ENCODE measurements at places on chromosomes 5 and 9. TPM values are rescaled to one million over a fixed set of nuclear protein-coding genes. Genes with fewer than 3 reads are reported as not detected.

DNA sequence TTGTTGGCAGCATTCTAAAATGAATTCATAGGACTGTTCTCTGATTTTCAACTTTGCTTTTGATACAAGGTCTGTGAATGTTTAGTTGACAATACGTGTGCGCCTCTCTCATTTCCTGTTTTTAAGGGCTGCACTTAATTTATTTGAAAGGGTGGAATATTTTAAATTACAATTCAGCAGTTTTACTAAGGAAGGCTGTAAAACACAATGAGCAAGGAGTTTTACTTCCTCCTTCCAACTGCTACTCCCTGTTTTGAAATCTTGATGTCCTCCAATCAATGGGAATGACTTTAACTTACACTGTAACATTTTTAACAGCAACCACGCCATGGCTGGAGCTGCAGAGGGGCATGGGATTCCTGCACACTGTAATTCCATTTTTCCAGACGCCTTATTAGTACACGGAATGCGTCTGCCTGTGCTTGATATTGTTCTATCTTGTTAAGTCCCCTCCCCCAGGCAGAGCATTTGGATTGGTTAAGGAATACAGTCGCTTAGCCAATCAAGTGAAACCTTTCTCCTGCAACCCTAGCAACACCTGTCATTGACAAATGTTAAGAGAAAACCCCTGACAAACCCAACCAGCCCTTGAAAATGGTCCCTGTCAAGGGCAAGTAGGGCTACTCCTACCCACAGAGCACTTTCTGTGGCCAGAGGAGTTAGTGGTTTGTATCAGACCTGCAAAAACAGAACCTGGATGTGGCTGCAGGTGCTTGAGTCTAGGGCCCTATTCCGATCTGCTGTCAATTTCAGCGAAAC, 12.5 kb upstream of the ZSWIM6 start:
- peaks cover 28% of the 10 kb centered on the region for H3K4me1 ChIP-seq
- H3K27me3 ChIP-seq: no peaks in the 10 kb centered on the region
- no peaks in the 10 kb centered on the region for H3K36me3 ChIP-seq
- peak overlapping the region; percentile 36 for H3K27ac ChIP-seq
- DNase-seq: peak; percentile 64

The VDAC1 gene
- 255 TPM for polyA plus RNA-seq

DNA sequence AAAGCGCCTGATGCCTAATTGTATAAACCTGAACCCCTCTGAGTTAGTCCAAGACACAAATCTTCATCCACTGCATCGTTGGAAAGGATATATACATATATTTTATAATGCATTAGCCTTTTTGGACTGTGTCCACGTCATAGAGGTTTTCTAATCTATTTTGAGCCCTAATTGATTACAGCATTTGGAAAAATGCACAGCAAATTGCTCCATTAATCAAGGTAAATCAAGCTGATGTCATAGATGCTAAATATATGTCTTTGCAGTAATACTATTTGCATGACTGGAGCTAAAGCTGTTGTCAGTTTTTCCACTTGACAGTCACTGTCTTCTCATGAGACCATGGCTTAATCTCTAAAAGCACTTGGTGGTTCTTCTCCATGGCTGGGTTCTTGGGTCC, 483.5 kb upstream of the TNC start:
- no peak overlapping the region for H3K4me3 ChIP-seq
- no peak overlapping the region for H3K27ac ChIP-seq
- no peaks in the 10 kb centered on the region for H3K36me3 ChIP-seq
- peaks cover 9% of the 10 kb centered on the region for H3K27me3 ChIP-seq
- no peaks in the 10 kb centered on the region for H3K4me1 ChIP-seq

DNA sequence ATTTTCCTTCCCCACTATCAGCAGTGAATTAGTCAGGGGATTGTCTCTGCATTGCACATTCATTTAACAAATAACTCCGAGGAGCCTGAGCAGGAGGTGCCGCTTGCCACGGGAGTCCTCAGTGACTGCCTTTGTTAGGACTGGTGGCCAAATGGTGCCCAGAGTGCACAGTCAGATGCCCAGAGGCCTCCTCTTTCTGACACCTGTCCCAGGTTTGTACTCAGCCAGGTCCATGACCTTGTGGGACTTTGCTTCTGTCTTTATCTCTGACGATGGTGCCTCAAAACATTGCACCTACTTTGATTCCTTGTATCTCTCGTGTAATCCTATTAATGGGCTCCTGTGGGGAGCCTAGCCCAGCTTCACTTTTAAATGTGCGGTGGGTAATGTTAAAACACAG, 4.3 kb downstream of the SRD5A1 start:
- no peak overlapping the region for H3K27ac ChIP-seq
- no peak overlapping the region for H3K4me3 ChIP-seq
- DNase-seq: no peak
- H3K36me3 ChIP-seq: no peaks in the 10 kb centered on the region
- H3K4me1 ChIP-seq: peaks cover 3% of the 10 kb centered on the region

The TRIM23 gene
- polyA plus RNA-seq: 13.4 TPM

The SDHA gene
- 122 TPM for polyA plus RNA-seq

- DNase-seq: peak; percentile 22
- H3K27ac ChIP-seq: no peak overlapping the region
- H3K36me3 ChIP-seq: no peaks in the 10 kb centered on the region
- H3K4me1 ChIP-seq: peaks cover 6% of the 10 kb centered on the region
- no peak overlapping the region for H3K4me3 ChIP-seq
Measured at GRCh38 chr9:121887553-121888437, 205.3 kb downstream of the TTLL11 start.

The NADK2 gene
- 50.6 TPM for polyA plus RNA-seq

GRCh38 chr5:174750711-174751110, 26.3 kb downstream of the MSX2 start:
- no peaks in the 10 kb centered on the region for H3K4me1 ChIP-seq
- H3K27me3 ChIP-seq: peaks cover 55% of the 10 kb centered on the region
- no peak overlapping the region for H3K4me3 ChIP-seq
- no peak overlapping the region for H3K27ac ChIP-seq
- H3K36me3 ChIP-seq: no peaks in the 10 kb centered on the region

DNA sequence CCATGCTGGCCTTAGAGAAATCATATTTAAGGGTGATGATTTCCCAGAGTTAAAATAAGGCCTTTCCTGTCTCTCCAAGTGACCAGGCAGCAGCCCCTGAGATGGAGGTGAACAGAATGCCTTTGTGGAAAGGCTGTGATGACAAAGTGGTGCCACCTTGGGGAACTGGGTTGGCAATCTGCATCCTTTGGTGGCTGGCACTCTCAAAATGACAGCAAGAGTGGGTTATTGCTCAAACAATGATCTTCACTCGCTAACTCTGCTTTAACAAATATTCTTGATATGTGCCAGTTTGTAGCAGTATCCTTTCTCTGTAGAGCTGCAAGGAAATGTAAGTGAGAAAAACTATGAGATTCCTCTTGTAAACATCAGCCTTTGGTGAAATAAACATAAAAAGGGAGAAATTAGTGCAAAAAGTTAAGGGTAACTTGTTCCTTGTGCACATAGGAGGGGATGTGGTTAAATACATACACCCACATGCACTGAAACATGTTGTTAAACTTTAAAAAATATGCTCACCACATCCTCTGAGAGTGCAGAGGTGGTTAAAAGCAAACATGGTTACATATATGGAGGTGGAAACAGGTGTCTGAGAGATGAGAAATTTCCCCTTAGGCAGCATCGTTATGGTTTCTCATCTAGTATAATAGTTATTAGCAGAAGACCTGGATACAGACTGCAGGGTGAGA, 373.4 kb upstream of the CTNND2 start:
- no peak overlapping the region for H3K4me3 ChIP-seq
- no peak for DNase-seq
- no peaks in the 10 kb centered on the region for H3K36me3 ChIP-seq
- H3K27me3 ChIP-seq: no peaks in the 10 kb centered on the region
- no peak overlapping the region for H3K27ac ChIP-seq

DNA sequence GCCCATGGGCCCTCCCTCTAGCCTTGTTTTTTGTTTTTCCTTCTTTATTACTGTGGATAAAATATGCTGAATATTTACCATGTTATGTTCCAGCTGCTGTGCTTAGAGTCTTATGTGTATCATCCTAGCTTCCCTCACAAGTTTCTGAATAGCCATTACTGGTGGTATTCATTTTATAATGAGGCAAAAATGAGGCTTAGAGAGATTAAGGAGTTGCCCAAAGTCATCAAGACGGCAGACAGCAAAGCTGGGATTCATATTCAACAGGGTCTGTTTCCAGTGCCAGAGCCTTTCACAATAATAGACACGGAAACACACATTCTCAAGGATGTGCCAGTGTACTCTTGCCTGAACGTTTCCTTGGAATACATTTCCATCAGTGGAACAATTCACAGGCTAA, 258.1 kb downstream of the CTNND2 start:
- no peak overlapping the region for H3K4me3 ChIP-seq
- DNase-seq: no peak
- no peaks in the 10 kb centered on the region for H3K4me1 ChIP-seq
- H3K27ac ChIP-seq: no peak overlapping the region

GRCh38 chr5:158513490-158514318, 586.0 kb downstream of the EBF1 start:
- H3K4me1 ChIP-seq: no peaks in the 10 kb centered on the region
- H3K27ac ChIP-seq: no peak overlapping the region
- no peak overlapping the region for H3K4me3 ChIP-seq
- H3K36me3 ChIP-seq: no peaks in the 10 kb centered on the region
- H3K27me3 ChIP-seq: no peaks in the 10 kb centered on the region
- no peak for DNase-seq

- no peak overlapping the region for H3K27ac ChIP-seq
- no peaks in the 10 kb centered on the region for H3K27me3 ChIP-seq
- peaks cover 36% of the 10 kb centered on the region for H3K36me3 ChIP-seq
- H3K4me3 ChIP-seq: no peak overlapping the region
- H3K4me1 ChIP-seq: no peaks in the 10 kb centered on the region
- no peak for DNase-seq
Measured at GRCh38 chr5:43658509-43658908, 55.5 kb downstream of the NNT start.

Data from large intestine (tissue), 12 donors.